ENCODE measurements at places on chromosomes 5 and 9.

DNA sequence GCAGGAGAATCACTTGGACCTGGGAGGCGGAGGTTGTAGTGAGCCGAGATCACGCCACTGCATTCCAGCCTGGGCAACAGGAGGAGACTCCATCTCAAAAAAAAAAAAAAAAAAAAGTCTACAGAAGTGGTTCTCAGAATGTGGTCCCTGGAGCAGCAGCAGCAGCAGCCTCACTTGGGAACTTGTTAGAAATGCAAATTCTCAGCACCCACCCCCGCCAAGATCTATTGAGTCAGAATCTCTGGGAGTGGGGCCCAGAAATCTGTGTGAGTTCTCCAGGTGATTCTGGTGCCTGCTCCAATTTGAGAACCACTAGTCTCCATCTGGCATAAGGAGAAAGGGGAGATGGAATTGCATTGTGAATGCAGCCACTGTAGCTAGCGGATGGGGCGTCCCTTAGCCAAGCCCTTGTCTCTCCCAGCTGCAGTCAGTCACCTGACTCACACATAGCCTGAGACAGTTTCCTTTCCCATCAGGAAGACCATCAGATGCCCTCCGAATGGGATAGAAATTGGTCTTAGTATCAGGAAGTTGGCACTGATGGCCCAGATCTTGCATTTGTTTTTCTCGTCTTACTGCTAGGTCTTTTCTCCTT lies 12.2 kb upstream of the PTCH1 start:
- no peak for DNase-seq

GRCh38 chr9:77016121-77016525 lies 3.3 kb upstream of the FOXB2 start:
- no peak for DNase-seq

DNA sequence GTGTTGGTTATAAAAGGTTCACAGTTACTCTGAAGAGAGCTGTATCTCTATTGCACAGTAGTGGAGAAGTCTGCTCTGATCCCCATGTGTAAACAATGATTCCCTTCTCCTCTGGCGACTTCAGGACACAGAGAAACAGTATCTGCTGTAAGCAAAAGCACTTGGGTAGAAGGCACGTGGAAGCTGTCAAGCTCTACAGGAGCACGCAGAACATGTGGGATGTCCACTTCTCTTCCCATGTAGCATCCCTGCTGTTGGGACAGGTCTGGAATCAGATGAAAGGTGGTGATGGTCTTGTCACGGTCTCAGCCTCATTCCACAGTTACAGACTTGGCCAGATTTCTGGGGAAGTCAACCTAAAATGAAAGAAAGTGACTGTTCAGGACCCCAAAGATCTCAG lies 9.4 kb upstream of the MAPK9 start:
- DNase-seq: no peak

GRCh38 chr5:96975656-96976055 lies 39.8 kb downstream of the LNPEP start:
- no peak for DNase-seq

GRCh38 chr5:6859951-6860638 lies 146.9 kb downstream of the TENT4A start:
- no peak for DNase-seq

- no peak for DNase-seq
These were observed 4.8 kb upstream of the NSMF start for GRCh38 chr9:137463931-137464290.

- DNase-seq: peak; percentile 52
These were observed 36.2 kb upstream of the DAP start for GRCh38 chr5:10797261-10797660.

- no peak for DNase-seq
These were observed 173.8 kb downstream of the COL23A1 start for GRCh38 chr5:178416206-178416882.

GRCh38 chr5:109868737-109869136 lies 179.0 kb downstream of the MAN2A1 start:
- no peak for DNase-seq

DNA sequence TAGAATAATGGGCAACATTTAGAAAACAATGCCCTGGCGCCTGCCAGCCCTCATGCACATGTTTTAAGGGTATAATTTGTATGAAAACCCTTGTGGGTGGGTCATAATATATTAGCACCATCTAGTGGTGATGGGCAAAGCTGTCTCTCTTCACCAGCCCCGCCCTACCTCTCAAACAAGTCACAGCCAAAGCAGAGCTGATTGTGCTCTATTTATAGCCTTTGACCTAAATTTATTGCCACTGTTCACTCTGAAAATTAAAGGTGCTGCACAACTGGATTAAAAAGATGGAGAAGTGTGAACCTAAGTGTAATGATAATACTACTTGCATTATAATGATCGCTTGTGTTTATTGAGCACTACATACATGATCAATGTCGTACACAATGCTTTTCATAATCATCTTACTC lies 131.9 kb upstream of the ANKH start:
- DNase-seq: peak; percentile 64

DNA sequence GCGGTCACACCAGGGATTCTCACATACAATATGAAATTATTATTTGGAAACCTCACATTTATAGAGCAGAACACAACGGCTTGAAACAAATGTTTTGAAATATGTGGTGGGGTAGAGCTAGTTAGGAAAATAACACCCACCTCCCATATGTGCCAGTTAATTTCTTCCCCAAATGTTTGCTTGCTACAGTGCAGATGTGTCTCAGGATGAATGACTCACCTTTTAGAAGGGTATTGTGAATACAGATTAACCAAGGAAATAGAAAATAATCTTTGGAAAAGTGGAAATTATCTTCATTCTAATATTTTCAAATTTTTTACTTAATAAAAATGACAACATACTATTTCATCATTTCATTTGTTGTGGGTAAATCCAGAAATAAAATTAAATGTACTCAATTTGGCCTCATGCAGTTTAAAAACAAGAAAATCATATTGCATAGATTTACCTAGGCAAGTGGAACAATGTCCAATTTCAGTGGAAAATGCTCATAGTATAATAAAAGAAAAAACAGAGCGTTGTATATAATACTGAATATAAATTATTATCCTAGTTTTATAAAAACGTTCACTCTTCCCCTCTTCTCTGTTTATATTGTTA lies 39.3 kb upstream of the RICTOR start:
- DNase-seq: no peak

- no peak for DNase-seq
These were observed 237.9 kb downstream of the ARHGEF28 start for GRCh38 chr5:73863876-73864275.

DNA sequence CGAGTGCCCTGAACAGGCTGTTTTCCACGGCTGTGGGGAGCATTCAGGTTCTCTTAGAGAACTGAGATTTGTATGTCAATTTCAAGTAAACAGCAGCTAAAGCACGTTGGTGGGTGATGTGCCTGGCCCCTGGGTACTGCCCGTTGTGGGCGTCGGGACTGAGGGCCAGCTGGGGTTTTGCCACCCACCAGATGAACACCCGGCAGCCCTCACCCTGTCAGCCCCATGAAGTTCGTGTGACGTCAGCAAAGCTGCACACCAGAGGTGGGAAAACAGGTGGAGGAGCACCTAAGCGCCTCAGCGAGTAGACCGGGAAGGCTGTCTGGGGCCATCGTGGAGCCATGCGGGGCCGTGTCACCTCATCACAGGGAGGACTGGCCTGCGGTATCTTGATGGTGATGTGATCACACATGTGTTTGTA lies 9.2 kb downstream of the CEP72 start:
- DNase-seq: no peak

DNA sequence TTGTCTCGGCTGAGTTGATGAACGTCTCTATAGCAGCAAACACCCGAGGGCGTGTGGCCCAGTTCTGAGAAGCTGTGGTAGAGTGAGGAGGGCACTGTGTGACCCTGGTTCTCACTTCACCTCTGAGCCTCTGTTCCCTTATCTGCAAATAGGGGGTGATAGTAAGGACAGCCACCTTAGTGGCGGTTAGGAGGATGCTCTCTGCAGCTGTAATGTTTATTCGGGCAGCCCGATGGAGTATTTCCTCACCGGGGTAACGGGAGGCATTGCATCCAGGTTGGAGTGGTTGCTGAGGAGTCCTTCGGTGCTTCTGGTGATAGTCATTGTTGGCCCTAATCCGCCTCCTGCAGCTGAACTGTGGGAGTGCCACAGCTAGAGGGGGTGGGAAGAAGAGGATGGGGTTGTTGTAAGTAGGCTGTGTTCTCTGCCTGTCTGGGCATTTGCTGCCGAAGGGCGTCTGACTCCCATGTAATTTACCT lies 13.9 kb downstream of the PRRC2B start:
- no peak for DNase-seq

- DNase-seq: no peak
These were observed 23.1 kb downstream of the TRIM7 start for GRCh38 chr5:181181650-181182565.

- no peak for DNase-seq
These were observed 1211.1 kb upstream of the CDH18 start for GRCh38 chr5:21199087-21199486.

DNA sequence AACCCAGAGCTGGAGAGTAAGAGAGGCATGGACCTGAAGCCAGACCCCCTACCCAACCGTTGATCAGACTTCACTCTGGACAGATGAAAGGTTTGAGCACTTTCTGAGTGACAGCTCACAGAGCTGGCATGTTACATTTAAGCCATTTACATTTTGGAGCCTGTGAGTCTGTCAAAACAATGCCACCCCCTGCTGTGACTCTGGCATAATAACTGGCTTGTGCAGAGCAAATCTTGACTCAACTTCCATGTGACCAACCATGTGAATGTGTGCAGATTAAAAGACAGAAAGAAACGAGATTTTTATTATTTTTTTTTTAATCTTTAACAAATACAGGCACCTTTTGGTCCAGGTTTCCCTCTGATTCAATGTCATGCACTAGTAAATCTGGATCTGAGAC lies 48.5 kb downstream of the MFAP3 start:
- DNase-seq: no peak

GRCh38 chr9:124506931-124507879 lies at the start of gene NR5A1:
TSS of gene NR5A1 (minus strand) at chr9:124507399. CDS start at chr9:124503395, 4,004 bp downstream.
- no peak for DNase-seq

GRCh38 chr5:10489810-10490426 lies 48.2 kb downstream of the ROPN1L start:
- peak; percentile 83 for DNase-seq

GRCh38 chr9:78050421-78050820 lies 18.8 kb upstream of the GNAQ start:
- DNase-seq: no peak

- DNase-seq: no peak
These were observed 33.3 kb downstream of the CEP72 start for GRCh38 chr5:645421-645820.

GRCh38 chr5:107338335-107338734 lies 332.4 kb downstream of the EFNA5 start:
- no peak for DNase-seq

DNA sequence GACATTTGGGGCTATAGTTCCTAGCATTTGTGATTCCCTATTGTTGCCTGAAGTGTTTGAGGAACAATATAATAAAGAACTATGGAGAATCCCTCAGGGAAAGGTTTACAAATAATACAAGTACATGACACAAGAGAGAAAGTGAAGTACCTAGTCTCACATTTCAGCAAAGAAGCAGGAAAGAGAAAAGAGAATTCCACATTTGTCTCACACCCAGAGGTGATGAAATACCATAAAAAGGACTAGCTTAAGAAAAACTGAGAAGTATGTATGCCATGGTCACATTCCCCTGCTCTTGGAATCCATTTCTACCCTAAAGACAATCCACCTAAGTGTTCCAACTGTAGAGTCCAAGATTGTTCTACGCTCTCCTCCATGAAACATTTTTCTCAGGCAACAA lies 79.0 kb upstream of the TARS1 start:
- no peak for DNase-seq

DNA sequence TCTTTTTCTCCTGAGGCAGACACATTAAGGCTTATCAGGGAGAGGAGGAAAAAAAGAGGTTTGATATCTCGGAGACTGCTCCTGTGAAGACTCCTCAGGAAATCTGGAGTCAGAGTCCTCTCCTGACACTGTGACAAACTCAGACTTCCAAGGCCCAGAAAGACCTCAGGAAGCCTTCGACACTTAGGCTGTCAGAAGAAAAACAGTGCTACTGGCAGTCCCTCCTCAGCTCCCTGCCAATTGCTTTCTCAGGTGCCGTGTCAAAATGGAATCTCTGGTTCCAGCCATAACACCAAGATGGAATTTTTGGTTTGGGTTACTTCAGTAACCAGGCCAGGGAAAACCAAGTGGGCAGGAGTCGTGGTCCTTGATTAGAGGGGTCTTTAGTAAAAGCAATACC lies 4.1 kb downstream of the STK10 start:
- DNase-seq: no peak

- no peak for DNase-seq
These were observed 117.3 kb upstream of the FGF10 start for GRCh38 chr5:44506561-44506960.

- DNase-seq: peak; percentile 19
These were observed 76.3 kb upstream of the PCA3 start for GRCh38 chr9:76687861-76688391.

GRCh38 chr5:36936309-36936708 lies 59.7 kb downstream of the NIPBL start:
- no peak for DNase-seq

- DNase-seq: no peak
These were observed 153.7 kb upstream of the DAPK1 start for GRCh38 chr9:87343816-87344430.

DNA sequence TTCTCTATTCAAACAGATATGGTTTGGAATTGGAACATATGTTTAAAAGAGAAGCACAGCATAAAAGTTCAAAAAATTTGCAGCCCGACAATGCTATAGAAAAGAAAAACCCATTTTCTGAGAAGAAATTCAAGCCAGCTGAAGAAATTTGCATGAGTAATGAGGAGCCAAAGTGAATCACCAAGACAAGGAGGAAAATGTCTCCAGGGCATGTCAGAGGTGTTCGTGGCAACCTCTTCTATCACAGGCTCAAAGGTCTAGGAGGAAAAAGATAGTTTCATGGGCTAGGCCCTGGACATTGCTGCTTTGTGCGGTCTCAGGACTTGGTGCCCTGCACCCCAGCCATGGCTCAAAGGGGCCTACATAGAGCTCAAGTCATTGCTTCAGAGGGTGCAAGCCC lies 134.8 kb upstream of the ADAMTS16 start:
- no peak for DNase-seq

DNA sequence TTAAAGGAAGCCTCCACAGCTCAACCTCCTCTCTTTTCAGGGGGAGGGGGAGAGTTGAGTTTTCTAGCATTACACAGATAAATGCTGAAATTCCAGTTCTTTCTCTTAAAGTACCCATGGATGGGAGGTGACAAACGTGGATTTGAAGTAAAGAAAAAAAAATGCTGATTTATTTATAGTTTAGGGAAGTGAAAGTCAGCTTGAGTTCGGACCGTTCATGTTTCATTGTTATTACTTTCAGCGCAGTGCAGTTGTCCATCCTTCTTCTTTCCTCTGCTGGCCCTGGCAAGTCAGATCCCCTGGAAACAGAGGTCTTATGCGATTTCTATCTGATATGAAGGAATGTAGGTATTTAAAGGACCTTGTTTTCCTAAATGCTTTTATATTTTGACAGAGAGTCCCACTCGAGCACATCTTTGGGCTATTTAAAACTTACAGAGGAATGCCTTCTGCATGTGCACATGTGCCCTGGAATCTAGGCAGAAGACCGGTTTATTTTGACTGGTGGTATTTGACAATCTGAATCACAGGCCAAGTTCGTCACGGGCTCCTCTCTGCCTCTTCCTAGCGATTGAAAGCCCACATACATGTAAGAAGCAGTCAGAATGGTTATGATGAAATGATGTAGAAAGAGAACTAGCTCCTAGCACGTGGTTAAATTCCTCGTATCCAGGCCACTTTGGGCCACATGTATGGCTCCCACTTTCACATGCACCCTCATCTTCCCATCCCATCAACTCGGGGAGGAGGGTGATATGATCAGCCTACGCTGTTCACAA lies 385.2 kb upstream of the KLF4 start:
- DNase-seq: no peak

- DNase-seq: no peak
These were observed 174.0 kb upstream of the ZNF618 start for GRCh38 chr9:113701774-113702755.

Measured in AML-193 (cell line).